ENCODE measurements at places on chromosomes 2 and 18. TPM values are rescaled to one million over a fixed set of nuclear protein-coding genes. Genes with fewer than 3 reads are reported as not detected.

- no peaks in the 10 kb centered on the region for H3K36me3 ChIP-seq
- DNase-seq, result no peak
These were observed 198.9 kb downstream of the ADCYAP1 start for GRCh38 chr18:1103537-1103936.

GRCh38 chr2:88690591-88691338 is 708 bp upstream of the RPIA start:
- H3K4me3 ChIP-seq, result peak overlapping the region; percentile 82
- no peaks in the 10 kb centered on the region for H3K27me3 ChIP-seq
- no peaks in the 10 kb centered on the region for H3K36me3 ChIP-seq
- peak overlapping the region; percentile 73 for H3K27ac ChIP-seq
- peaks cover 15% of the 10 kb centered on the region for H3K4me1 ChIP-seq
- no peak for DNase-seq

RFTN2 gene
- 14.5 TPM for total RNA-seq

C2orf81 gene
- total RNA-seq, result 0.72 TPM

AMER3 gene
- total RNA-seq, result not detected

DNA sequence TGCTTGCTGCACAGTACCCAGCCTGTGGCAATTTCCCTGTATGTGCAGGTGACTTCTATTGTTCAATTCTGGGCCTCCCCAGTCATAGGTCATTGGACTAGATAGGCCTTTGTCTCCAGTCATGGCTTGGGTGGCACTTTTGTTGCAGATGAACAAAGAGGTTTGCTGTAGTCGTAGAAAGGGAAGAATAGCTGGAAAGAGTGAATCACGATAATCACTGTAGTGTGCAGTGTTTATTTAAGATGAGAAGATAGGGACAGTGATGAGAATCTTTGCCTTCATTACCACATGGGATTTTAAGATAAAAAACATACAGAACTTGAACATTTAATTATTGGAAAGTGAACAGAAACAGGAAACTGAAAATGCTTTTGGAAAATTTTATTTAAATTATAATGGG is 156.1 kb upstream of the CYRIA start:
- no peaks in the 10 kb centered on the region for H3K4me1 ChIP-seq
- H3K4me3 ChIP-seq, result no peak overlapping the region
- no peaks in the 10 kb centered on the region for H3K27me3 ChIP-seq
- H3K36me3 ChIP-seq, result no peaks in the 10 kb centered on the region
- no peak overlapping the region for H3K27ac ChIP-seq

- H3K36me3 ChIP-seq, result no peaks in the 10 kb centered on the region
- H3K4me1 ChIP-seq, result peaks cover 21% of the 10 kb centered on the region
- H3K4me3 ChIP-seq, result no peak overlapping the region
- DNase-seq, result no peak
These were observed 104.6 kb downstream of the SMC6 start for GRCh38 chr2:17649026-17649425.

- no peaks in the 10 kb centered on the region for H3K36me3 ChIP-seq
- peaks cover 13% of the 10 kb centered on the region for H3K4me1 ChIP-seq
- H3K4me3 ChIP-seq, result no peak overlapping the region
These were observed 17.9 kb downstream of the REV1 start for GRCh38 chr2:99471654-99472599.

DNA sequence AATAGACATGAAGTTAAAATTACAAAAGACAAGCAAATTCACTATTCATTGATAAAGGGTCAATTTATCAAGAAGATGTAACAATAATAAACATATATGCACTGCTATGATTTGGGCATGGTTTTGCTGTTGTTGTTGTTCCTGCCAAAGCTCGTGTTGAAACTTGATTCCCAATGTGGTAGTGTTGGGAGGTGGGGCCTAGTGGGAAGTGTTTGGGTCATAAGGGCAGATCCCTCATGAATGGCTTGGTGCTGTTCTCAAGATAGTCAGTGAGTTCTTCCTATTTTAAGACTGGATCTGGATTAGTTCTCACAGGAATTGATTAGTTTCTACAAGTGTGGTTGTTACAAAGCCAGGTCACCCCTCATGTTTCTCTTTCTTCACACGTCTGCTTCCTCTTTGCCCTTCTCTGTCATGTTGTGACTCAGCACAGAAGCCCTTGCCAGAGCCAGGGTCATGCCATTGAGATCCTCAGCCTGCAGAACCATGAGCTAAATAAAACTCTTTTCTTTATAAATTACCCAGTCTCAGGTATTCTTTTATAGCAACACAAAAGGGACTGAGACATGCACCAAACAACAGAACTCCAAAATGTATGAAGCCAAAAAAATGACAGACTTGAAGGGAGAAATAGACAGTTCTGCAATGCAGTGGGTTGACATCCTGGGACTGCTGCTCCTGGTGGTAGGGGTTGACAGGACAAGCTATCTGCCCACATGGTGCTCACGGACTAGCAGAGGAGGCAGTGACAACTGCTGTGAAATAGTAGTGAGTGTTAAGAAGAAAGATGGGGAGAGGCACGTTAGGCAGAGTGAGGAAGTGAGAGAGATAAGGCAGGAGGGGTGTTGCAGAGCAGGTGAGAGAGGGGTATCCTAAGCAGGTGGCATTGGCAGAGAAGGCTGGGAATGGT is 18.6 kb upstream of the SKA1 start:
- H3K36me3 ChIP-seq, result no peaks in the 10 kb centered on the region
- H3K4me3 ChIP-seq, result no peak overlapping the region
- no peak for DNase-seq
- H3K27me3 ChIP-seq, result peaks cover 2% of the 10 kb centered on the region

DNA sequence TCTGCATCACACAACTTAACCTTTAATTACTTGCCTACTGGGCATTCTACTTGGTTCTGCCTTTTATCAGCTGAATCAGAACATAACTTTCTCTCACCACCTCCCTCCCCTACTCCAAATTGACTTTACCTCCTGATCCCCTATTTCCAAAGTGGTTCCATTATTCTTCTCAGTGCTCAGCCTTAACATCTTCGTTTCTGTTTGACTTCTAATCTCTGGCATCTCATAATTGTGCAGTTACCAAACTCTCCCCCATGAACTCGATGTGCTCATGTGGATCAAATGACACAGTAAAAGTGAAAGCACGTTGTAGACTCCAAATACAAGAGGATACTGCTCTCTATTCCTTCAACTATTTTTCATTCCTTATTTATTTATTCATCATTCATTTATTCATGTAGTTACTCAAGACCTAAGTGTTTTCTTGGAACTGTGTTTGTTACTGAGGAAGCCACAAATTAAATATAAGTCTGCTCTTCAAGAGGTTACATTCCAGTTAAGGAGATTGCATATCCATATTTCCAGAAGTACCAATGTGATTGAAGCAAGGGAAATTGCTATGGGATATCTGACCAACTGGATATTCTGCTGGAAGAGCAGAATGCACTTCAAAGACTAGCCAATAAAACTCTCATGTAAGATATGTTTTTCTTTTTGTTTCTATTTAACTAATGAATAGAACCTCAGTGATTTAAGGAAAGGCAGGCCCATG is 158.8 kb downstream of the TMEFF2 start:
- peak; percentile 36 for DNase-seq
- peaks cover 5% of the 10 kb centered on the region for H3K4me1 ChIP-seq
- no peaks in the 10 kb centered on the region for H3K27me3 ChIP-seq
- peak overlapping the region; percentile 48 for H3K4me3 ChIP-seq
- no peaks in the 10 kb centered on the region for H3K36me3 ChIP-seq

DNA sequence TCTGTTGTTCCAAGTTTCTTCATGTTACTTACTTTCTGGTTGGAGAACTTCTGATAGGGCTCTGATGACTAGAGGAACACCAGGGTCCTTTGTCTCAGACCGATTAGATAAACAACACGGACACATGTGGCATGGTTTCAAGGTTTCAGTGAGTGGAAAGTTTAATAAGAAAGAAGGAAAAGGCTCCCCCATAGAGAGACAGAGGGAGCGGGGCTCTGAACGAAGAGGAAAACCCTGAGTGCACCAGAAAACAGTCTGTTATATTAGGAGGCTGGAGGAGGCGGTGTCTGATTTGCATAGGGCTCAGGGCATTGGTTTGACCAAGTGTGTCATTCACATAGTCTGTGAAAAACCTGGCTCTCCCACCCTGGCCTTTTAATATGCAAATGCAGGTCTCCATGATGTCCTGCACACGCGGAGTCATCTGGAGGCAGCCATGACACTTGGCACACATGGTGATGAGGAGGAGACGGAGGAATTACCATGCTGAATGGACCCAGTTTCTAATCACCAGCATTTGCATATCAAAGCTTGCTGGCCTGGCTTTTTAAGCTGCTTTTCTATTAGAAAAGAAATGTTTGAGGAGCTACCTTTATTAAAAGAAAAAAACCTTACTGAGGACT is 94.2 kb downstream of the PTPN4 start:
- no peaks in the 10 kb centered on the region for H3K36me3 ChIP-seq
- no peaks in the 10 kb centered on the region for H3K27me3 ChIP-seq
- H3K4me3 ChIP-seq, result no peak overlapping the region
- DNase-seq, result no peak

- H3K36me3 ChIP-seq, result no peaks in the 10 kb centered on the region
- H3K4me3 ChIP-seq, result no peak overlapping the region
- H3K27me3 ChIP-seq, result no peaks in the 10 kb centered on the region
- H3K4me1 ChIP-seq, result peaks cover 16% of the 10 kb centered on the region
These were observed 162.7 kb upstream of the NT5C1B start for GRCh38 chr2:18752022-18752493.

CREB1 gene
- 32.1 TPM for total RNA-seq

ATOH8 gene
- total RNA-seq, result 18.6 TPM

- H3K36me3 ChIP-seq, result no peaks in the 10 kb centered on the region
- H3K4me1 ChIP-seq, result no peaks in the 10 kb centered on the region
- H3K27ac ChIP-seq, result no peak overlapping the region
- DNase-seq, result no peak
- H3K4me3 ChIP-seq, result no peak overlapping the region
These were observed 16.6 kb downstream of the PAIP2B start for GRCh38 chr2:71210292-71210691.

GRCh38 chr18:76491776-76492668 is 3.0 kb downstream of the ZNF516 start:
- peak overlapping the region; percentile 82 for H3K27ac ChIP-seq
- no peaks in the 10 kb centered on the region for H3K36me3 ChIP-seq
- peak; percentile 91 for DNase-seq
- H3K4me3 ChIP-seq, result peak overlapping the region; percentile 91
- H3K27me3 ChIP-seq, result no peaks in the 10 kb centered on the region

DNA sequence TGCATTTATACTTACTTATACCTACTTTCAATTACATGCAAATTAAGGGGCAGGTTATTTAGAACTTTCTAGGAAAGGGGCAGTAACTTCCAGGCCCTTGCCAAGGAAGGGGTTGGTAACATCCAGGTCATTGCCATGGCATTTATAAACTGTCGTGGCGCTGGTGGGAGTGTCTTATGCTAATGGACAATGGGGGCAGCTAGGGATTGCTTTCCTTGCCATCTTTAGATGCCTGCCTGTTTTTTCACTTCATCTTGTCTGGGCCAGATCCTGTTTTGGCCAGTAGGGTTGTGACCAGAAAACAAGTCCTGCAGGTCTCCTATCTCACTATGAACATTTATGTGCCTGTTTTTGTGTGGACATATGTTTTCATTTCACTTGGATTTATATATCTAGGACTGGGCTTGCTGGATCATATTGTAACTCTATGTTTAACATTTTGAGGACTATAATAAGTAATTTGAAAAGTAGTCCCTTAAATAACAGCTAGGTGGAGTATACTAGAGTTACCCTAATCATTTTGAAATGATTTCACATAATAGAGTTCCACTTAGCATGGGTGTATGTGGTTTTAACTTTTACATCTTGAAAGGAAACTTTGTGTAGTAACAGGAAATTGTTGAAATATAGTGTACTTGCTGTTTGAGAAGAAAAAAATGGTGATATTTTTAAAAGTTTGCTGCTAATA is 56.1 kb downstream of the LCLAT1 start:
- no peak overlapping the region for H3K27ac ChIP-seq
- H3K27me3 ChIP-seq, result no peaks in the 10 kb centered on the region
- no peaks in the 10 kb centered on the region for H3K36me3 ChIP-seq
- no peak for DNase-seq

OTOS gene
- not detected for total RNA-seq

SKOR2 gene
- total RNA-seq, result not detected

ARMC9 gene
- total RNA-seq, result 221 TPM

GPR55 gene
- total RNA-seq, result not detected

DNA sequence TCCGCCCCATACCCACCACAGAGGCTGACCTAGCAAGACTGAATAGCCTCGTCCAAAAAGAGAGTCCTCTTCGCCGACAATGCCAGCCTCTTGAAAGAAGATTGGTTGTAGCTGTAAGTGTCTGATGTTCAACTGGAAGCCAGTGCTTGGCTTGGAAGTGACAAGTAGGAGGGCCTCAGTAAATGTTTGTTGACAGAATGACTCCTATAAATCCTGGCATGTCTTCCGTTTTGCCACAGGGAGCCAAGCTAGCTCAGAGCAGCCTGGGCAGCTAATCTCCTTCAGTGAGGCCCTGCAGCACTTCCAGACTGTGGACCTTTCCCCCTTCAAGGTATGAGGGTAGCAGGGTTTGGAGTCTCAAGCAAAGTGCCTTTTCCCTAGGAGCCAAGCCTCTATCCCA is 14.9 kb downstream of the ELMOD3 start:
- peaks cover 17% of the 10 kb centered on the region for H3K36me3 ChIP-seq
- no peak overlapping the region for H3K4me3 ChIP-seq
- no peak for DNase-seq
- H3K4me1 ChIP-seq, result peaks cover 10% of the 10 kb centered on the region
- no peak overlapping the region for H3K27ac ChIP-seq

GRCh38 chr18:10482363-10482984 is 28.0 kb downstream of the APCDD1 start:
- no peak overlapping the region for H3K27ac ChIP-seq
- no peaks in the 10 kb centered on the region for H3K36me3 ChIP-seq
- no peaks in the 10 kb centered on the region for H3K4me1 ChIP-seq
- no peak overlapping the region for H3K4me3 ChIP-seq
- H3K27me3 ChIP-seq, result peaks cover 9% of the 10 kb centered on the region

- no peak overlapping the region for H3K27ac ChIP-seq
- no peak for DNase-seq
- no peaks in the 10 kb centered on the region for H3K36me3 ChIP-seq
- no peak overlapping the region for H3K4me3 ChIP-seq
- no peaks in the 10 kb centered on the region for H3K4me1 ChIP-seq
- no peaks in the 10 kb centered on the region for H3K27me3 ChIP-seq
These were observed 311.0 kb downstream of the ZEB2 start for GRCh38 chr2:144208924-144209323.

- no peaks in the 10 kb centered on the region for H3K27me3 ChIP-seq
- H3K36me3 ChIP-seq, result no peaks in the 10 kb centered on the region
- no peak overlapping the region for H3K4me3 ChIP-seq
- H3K27ac ChIP-seq, result no peak overlapping the region
These were observed 259.6 kb upstream of the THUMPD2 start for GRCh38 chr2:40038646-40039045.

TRIM43 gene
- not detected for total RNA-seq

DNA sequence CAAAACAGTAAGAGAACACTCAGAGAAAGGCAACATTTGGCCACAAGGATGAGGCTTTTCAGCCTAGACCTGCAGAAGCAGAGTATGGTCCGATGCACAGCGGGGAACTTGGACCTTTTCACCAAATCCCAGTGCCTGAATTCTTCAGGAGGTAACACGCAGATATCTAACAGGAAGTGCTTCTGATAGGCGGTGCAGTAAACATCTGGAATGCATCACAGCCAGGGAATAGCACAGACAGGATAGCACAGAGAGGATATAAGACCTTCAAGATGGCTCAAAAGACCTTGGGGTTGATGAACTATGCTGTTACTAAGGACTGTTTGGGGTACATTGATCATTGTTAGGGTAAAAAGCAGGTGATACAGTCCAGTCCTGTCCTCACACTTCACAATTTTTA is 1.7 kb downstream of the TMEM127 start:
- H3K36me3 ChIP-seq, result peaks cover 40% of the 10 kb centered on the region
- H3K4me1 ChIP-seq, result peaks cover 64% of the 10 kb centered on the region
- H3K4me3 ChIP-seq, result peak overlapping the region; percentile 98
- DNase-seq, result no peak
